ENCODE measurements at places on chromosomes 13 and 19. TPM values are rescaled to one million over a fixed set of nuclear protein-coding genes. Genes with fewer than 3 reads are reported as not detected.

The POU4F1 gene
- total RNA-seq, result 0.12 TPM

DNA sequence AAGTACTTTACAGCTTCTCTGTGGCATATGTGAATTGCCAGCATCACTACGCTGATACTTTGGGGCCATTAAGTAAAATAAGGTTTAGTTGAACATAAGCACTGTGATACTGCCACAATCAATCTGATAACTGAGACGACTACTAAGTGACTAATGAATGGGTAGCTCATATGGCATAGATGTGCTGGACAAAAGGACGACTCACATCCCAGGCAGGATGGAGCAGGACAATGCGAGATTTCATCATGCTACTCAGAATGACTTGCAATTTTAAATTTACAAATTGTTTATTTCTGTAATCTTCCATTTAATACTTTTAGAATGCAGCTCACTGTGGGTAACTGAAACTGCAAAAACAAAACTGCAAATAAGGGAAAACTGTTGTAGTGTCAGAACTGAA, 13.6 kb downstream of the CCDC122 start:
- H3K27me3 ChIP-seq, result peaks cover 6% of the 10 kb centered on the region
- H3K27ac ChIP-seq, result no peak overlapping the region
- no peaks in the 10 kb centered on the region for H3K36me3 ChIP-seq
- DNase-seq, result no peak

GRCh38 chr13:98542568-98543377, 34.1 kb downstream of the STK24 start:
- peak; percentile 74 for DNase-seq
- no peaks in the 10 kb centered on the region for H3K27me3 ChIP-seq
- peak overlapping the region; percentile 77 for H3K4me3 ChIP-seq
- H3K27ac ChIP-seq, result peak overlapping the region; percentile 75
- peaks cover 76% of the 10 kb centered on the region for H3K4me1 ChIP-seq

GRCh38 chr13:95185851-95186250, 115.4 kb downstream of the ABCC4 start:
- H3K27me3 ChIP-seq, result no peaks in the 10 kb centered on the region
- H3K36me3 ChIP-seq, result peaks cover 16% of the 10 kb centered on the region
- DNase-seq, result peak; percentile 86
- peak overlapping the region; percentile 49 for H3K4me3 ChIP-seq
- peak overlapping the region; percentile 65 for H3K27ac ChIP-seq

- H3K4me1 ChIP-seq, result peaks cover 2% of the 10 kb centered on the region
- H3K27ac ChIP-seq, result no peak overlapping the region
- no peaks in the 10 kb centered on the region for H3K27me3 ChIP-seq
- no peak for DNase-seq
- no peak overlapping the region for H3K4me3 ChIP-seq
Observed at GRCh38 chr13:28161370-28161769, 23.0 kb downstream of the PAN3 start.

GRCh38 chr13:80778297-80778696, 437.4 kb upstream of the SPRY2 start:
- no peaks in the 10 kb centered on the region for H3K4me1 ChIP-seq
- H3K4me3 ChIP-seq, result no peak overlapping the region
- H3K27ac ChIP-seq, result no peak overlapping the region
- H3K36me3 ChIP-seq, result no peaks in the 10 kb centered on the region
- no peaks in the 10 kb centered on the region for H3K27me3 ChIP-seq

DNA sequence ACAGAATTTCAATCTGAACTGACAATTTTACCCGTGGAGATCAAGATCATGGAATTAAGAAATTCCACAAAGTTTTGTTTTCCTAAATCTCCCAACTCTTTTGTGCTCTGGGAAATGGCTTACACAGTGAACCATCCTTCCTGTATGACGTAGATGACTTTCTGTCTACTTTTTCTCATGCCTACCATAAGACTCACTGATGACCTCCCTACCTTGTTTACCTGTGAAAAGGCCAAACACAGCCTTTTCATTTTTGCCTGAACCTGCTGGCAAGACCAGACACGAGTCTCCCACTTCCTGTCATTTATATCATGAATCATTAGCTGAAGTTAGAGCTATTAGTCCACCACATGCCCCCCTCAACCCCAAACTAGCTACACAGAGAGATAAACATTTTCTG, 4.6 kb upstream of the KBTBD6 start:
- H3K36me3 ChIP-seq, result peaks cover 6% of the 10 kb centered on the region
- no peak for DNase-seq
- H3K4me1 ChIP-seq, result peaks cover 26% of the 10 kb centered on the region
- no peaks in the 10 kb centered on the region for H3K27me3 ChIP-seq
- H3K27ac ChIP-seq, result no peak overlapping the region

The DLEU7 gene
- not detected for total RNA-seq

The FPR3 gene
- not detected for total RNA-seq

The CERS4 gene
- total RNA-seq, result 30.6 TPM

GRCh38 chr19:19056636-19057275, 7.0 kb upstream of the SLC25A42 start:
- no peak for DNase-seq
- no peak overlapping the region for H3K27ac ChIP-seq
- no peaks in the 10 kb centered on the region for H3K4me1 ChIP-seq
- no peaks in the 10 kb centered on the region for H3K27me3 ChIP-seq
- peaks cover 27% of the 10 kb centered on the region for H3K36me3 ChIP-seq

DNA sequence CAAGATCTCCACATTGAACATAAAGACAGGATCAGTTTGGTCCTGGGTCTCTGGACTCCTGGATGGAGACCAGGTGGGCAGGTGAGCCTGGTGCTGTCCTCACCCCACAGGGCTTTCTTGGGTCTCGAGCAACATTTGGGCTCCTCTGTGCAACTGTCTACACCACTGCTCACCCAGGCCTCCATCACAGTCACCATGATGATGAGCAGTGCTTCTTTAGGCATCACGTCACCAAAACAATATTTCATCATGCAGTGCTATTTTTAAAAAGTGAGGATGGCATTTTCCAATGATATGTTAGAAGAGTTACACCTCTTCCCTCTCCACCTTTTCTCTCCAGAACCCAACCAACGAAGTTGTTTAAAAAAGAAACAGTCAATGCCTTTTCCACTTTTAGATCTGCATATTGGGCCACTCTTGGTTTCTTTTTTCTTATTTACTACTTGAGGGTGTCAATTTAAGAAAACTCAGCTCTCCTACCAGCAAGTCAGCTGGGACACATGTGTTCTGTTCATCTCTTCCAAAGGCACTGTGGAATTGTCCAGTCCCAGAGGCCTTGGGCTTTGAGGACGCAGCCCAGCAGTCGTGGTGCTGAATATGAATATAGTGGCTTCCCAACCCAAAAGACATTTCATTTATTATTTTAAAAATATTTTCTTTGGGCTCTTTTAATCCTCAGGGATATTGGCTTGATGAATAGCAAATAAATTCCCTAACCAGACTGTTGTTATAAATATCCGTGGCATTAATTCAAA, 405.7 kb downstream of the KCNRG start:
- H3K4me3 ChIP-seq, result no peak overlapping the region
- no peaks in the 10 kb centered on the region for H3K27me3 ChIP-seq
- peaks cover 7% of the 10 kb centered on the region for H3K4me1 ChIP-seq

GRCh38 chr13:48574041-48574796, 41.3 kb upstream of the RCBTB2 start:
- no peak overlapping the region for H3K27ac ChIP-seq
- no peaks in the 10 kb centered on the region for H3K36me3 ChIP-seq
- DNase-seq, result peak; percentile 53
- H3K4me3 ChIP-seq, result no peak overlapping the region
- peaks cover 17% of the 10 kb centered on the region for H3K4me1 ChIP-seq
- H3K27me3 ChIP-seq, result peaks cover 50% of the 10 kb centered on the region

The KANK3 gene
- total RNA-seq, result 1.5 TPM

GRCh38 chr19:45879055-45879454, 6.9 kb downstream of the IRF2BP1 start:
- peaks cover 33% of the 10 kb centered on the region for H3K4me1 ChIP-seq
- H3K4me3 ChIP-seq, result no peak overlapping the region
- no peak for DNase-seq
- H3K27ac ChIP-seq, result no peak overlapping the region

DNA sequence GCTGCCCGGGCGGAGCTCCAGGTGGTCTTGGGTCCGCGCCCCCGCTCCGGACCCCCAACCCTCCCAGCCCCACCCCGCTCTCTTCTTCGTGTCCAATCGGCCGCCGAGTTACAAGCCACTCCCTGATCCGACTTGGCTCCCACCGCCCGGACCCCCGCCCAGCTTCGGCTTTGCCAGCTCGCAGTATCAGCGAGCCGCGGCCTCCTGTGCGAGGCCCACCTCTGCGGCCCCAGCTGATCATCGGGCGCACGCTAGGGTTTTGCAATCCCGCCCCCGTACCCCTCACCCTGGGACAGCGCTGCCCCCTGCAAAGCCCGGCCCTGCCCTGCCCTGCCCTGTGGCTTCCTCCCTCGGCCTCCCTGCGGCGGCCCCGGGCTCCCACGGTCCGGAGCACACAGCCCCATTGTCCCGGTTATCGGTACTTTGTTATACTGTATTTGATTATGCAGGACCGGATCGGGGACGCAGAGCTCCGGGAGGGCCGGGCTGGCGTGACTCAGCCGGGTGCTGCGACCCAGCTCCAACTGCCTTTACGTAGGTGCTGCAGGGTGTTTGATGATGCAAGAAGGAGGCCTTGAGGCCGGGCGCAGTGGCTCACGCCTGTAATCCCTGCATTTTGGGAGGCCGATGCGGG, 598 bp upstream of the LPAR2 start:
- peaks cover 45% of the 10 kb centered on the region for H3K36me3 ChIP-seq
- H3K27ac ChIP-seq, result peak overlapping the region; percentile 83
- peak overlapping the region; percentile 74 for H3K4me3 ChIP-seq
- DNase-seq, result peak; percentile 67

- peaks cover 18% of the 10 kb centered on the region for H3K4me1 ChIP-seq
- peaks cover 27% of the 10 kb centered on the region for H3K27me3 ChIP-seq
- H3K36me3 ChIP-seq, result peaks cover 5% of the 10 kb centered on the region
- no peak for DNase-seq
Observed at GRCh38 chr19:384799-385169, 24.2 kb downstream of the C2CD4C start.

The NAPA gene
- 61.9 TPM for total RNA-seq

DNA sequence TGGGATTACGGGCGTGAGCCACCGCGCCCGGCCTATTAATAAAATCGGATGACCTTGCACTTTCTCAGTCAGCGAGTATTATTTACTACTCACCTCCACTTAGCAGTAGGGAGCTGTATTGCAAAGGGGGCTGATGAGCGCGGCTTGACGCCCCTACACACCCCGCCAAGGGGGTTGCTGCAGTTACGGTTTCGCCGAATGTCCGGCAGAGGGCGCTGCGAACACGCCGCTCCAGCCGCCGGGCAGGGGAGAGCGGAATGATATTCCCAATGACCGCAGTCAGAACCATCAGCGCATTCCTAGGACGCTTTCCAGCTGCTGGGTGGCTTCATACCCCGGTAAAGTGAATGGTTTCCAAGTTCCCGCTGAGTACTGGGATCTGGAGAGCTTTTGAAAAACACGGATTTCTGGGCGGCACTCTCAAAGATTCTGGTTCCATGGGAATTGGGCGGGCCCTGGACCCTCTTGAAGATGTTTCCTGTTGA, 30.0 kb upstream of the TPT1 start:
- no peak overlapping the region for H3K27ac ChIP-seq
- H3K4me1 ChIP-seq, result peaks cover 39% of the 10 kb centered on the region
- no peak overlapping the region for H3K4me3 ChIP-seq
- DNase-seq, result peak; percentile 86

The FRY gene
- 1.8 TPM for total RNA-seq

The TEX101 gene
- not detected for total RNA-seq

DNA sequence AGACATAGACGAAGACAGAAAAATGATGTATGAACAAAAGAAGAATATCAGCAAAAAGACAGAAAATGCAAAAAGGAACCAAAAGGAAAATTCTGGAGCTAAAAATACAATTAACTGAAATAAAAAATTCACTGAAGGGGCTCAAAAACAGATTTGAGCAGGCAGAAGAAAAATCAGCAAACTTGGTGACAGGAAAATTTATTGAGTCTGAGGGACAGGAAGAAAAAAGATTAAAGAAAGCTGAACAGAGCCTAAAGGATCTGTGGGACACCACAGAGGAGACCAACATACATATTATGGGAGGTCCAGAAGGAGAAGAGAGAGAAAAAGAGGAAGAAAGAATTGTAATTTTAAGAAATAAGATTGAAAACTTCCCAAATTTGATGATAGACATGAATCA, 7.4 kb upstream of the LSR start:
- no peak overlapping the region for H3K4me3 ChIP-seq
- H3K36me3 ChIP-seq, result peaks cover 11% of the 10 kb centered on the region
- no peak overlapping the region for H3K27ac ChIP-seq

The FFAR1 gene
- 0.14 TPM for total RNA-seq

DNA sequence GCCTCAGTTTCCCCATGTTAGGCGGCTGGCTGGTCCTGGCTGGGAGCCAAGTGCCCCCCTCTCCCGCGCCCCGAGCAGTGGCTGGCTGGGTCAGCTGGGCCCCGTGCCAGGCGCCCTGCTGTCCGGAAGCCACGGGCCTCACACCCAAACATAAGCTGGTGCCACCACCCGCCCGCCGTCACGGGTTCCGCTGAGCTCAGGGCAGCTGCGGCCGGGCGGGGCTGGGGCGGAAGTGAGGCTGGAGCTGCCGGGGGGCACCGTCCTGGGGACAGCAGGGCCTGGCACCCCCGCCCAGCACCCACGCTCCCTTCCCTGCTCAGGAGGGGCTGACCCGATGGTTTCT, 19.3 kb downstream of the HCN2 start:
- no peak for DNase-seq
- H3K4me3 ChIP-seq, result no peak overlapping the region
- peaks cover 3% of the 10 kb centered on the region for H3K36me3 ChIP-seq
- no peak overlapping the region for H3K27ac ChIP-seq

The FBL gene
- 605 TPM for total RNA-seq
